ENCODE measurements at places on chromosomes 11 and 22.

DNA sequence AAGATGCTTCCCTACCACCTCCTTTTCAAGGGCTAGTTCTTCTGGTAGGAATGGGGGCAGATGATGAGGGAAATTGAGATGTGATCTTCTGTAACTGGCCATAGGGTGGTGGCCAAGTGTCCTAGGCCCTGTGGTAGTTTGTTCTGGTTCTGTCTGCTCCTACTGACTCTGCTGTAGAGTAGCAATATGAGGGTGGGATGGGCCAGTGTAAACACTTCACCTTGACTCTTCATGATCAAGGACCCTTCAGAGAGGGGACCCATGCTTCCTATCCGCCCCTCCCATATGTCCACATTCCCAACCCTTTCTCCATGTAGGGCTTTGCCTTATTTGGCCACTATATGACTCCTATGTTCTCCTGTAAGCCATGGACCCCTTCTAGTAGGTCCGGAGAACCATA is 230.3 kb upstream of the SESN3 start:
- DNase-seq: no peak

DNA sequence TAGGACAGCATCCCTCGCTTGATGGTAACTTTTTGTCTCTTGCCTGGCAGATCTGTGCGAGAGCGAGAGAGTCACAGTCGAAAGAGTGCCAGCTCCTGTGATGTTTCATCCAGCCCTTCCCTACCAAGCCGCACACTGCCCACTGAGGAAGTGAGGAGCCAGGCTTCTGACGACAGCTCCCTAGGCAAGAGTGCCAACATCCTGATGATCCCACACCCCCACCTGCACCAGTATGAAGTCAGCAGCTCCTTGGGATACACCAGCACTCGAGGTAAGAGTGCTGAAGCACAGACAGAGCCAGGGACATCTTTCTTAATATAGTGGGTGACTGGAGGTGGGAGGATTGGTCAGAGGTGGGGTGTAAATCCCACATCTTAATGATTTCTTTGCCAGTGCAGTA is 61.1 kb downstream of the DEPDC5 start:
- no peak for DNase-seq

- DNase-seq: no peak
Observed at GRCh38 chr11:36398231-36398953, 102.3 kb downstream of the PRR5L start.

DNA sequence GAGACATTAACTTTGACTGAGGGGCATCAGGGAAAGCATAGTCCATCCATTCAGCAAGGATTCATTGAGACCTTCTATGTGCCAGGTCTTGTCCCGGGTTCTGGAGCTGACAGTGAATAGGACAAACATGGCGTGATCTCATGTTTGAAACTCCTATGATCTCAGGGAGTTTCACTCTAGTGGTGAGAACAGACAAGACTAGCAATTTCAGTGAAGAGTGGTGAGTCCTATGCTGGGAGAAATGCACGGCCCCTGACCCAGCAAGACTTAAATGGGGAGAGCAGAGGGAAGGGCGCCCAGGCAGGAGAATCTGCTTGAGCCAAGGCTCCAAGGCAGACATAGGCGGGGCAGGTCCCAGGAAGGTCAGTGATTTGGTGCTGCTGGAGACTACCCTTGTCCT is 155.7 kb downstream of the CEP164 start:
- DNase-seq: no peak

GRCh38 chr11:60971520-60971919 is at the start of gene CD6:
Gene CD6 (plus strand): TSS chr11:60971680. CDS start chr11:60971866, 186 bp downstream.
- peak; percentile 55 for DNase-seq

DNA sequence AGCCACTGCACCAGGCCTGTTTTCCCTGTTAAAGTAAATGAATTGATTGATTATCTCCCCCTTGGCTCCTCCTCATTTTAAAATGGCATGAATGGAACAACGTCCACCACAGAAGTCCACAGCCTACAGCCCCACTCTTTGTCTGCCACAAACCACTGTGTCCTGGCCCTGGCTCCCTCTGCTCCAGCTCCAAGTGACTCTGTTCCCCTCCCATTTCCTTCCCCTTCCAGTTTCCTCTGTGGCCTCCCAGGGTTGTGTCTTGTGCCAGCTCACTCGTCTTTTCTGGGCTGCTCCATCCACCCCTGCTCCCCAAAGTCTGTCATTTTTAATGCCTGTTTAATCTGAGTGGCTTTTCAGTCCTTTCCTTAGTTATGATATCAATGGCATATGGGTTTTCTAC is 52.4 kb upstream of the CD5 start:
- DNase-seq: no peak

DNA sequence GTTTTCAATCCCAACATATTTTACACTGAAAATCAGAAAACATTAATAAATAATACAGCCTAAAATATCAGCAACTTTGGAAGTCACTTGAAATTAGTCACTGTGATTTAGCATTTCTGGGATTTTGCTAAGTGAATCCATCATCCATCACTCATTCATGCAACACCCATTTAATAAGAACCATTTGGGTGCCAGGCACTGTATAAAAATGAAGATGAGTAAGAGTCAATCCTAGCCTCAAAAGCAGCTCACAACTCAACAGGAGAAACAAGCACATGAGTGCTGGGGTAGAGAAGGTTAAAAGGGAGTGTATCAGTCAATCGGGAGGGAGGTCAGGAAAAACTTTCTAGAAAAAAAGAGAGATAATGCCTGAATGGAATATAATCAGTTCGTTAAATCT is 77.9 kb downstream of the PGR start:
- no peak for DNase-seq

DNA sequence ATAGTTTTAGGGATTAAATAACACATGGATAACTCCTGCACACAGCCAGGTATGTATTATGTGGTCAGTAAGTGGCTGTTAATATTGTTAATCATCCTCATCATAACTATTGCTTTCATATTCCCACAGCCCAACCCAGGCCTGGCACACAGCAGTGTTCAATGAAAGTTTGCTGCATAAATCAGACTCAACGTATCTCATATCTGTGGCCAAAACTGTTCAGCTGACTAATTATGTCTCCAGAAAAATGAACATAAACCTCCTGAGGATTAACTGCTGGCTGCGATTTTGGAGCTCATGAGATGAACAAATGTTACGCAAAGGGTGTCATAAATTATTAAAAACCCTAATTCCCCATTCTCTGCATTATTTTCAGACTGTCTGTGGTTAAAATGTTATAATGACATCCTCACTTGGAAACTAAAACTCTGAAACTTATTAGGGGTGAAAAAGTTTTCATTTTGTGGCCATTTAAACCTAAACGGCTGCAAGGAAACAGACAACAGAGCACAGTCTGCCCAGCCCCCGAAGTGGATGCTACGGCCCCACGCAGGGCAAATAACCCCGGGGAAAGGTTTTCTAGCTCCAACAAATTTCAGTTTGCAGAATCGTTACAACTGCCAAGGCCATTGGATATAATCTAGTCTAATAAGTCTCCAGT is 17.3 kb downstream of the ABCC8 start:
- DNase-seq: no peak

GRCh38 chr11:34240150-34240494 is 117.7 kb downstream of the ABTB2 start:
- no peak for DNase-seq

- no peak for DNase-seq
Observed at GRCh38 chr11:78825591-78826020, 250.9 kb upstream of the NARS2 start.

- DNase-seq: no peak
Observed at GRCh38 chr11:62353841-62354240, 16.6 kb downstream of the ASRGL1 start.

DNA sequence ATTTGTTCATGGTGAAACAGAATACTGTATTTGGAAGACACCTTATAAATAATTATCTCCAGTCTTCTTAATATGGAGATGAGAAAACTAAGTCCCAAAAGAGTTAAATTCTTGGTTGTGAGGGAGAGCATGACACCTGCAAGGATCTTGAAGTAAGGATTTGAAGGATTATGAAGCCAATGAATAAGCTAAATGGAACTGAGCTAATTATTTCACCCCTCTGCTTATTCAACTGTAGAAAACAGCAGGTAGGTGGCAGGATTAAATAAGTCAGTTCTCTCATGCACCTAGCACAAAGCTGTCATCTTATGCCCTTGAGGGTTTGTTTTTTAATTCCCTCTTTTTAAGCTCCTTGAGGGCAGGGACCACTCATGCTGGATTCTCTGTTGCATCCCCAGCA is 457.3 kb downstream of the ETS1 start:
- no peak for DNase-seq
